Right ventricle myocardium superior (tissue), 1 donor: ENCODE measurements at places on chromosomes 13 and 19.

GRCh38 chr19:4062419-4063368, 4.0 kb downstream of the ZBTB7A start:
- no peak for DNase-seq

DNA sequence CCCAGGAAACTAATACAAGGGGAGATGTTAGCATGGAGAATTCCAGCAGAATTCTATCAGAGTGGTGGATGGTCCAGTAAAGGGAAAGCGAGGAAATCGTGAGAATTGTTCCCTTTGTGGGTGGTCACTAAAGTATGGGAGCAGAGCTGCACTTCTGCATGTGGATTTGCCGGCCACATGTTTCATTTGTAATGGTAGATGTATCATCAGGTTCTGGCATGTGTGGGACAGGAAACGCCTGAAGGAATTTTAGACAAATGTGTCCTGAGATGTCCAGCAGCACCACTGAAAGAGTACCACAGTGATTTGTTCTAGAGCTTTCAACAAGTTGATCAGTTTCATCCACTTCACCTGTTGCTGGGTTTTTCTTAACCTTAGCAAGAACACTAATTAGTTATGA, 308.4 kb downstream of the SHISA2 start:
- no peak for DNase-seq

DNA sequence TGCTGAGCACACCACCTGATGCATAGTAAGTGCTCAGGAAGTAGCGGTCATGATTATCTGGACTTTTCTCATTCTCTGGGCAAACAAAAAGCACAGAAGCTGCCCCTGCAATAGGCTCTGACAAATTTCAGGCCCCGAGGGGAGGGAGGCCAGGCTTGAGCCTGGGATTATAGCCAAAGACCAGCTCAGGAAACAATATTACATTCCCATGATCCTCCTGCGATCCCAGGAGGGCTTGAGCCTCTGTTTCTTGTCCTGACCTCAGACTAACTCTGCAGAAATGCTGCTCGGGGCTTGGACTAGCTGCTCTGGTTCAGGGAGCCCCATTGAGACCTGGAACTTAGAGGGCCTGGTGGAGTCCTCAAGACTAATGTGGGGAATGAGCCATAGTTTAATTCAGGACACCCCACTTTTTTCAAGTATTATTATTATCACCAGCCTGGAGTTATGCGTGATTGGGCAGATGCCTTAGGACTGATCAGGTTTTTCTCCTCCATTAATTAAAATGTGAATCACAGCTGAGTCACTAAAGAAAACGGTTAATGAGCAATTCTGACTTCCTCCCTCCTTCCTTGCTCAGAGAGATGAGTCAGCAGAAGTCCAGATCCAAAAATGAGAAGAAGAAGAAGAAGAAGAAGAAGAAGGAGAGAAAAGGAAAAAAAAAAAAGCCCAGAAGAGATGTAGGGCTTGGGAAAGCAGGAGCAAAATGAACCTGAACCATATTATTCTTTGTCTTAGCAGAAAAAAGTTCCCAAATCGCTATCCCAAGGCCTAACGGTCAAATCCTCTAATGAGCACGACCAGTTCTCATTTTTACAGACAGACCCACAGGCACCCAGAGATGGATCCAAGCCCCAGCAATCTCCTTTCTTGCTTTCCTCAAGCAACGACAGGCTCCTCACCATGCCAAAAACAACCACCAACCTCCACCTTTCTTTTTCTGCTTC, 107.2 kb downstream of the CACNA1A start:
- DNase-seq = peak; percentile 42

GRCh38 chr19:46732172-46732938, 13.5 kb upstream of the FKRP start:
- peak; percentile 29 for DNase-seq

DNA sequence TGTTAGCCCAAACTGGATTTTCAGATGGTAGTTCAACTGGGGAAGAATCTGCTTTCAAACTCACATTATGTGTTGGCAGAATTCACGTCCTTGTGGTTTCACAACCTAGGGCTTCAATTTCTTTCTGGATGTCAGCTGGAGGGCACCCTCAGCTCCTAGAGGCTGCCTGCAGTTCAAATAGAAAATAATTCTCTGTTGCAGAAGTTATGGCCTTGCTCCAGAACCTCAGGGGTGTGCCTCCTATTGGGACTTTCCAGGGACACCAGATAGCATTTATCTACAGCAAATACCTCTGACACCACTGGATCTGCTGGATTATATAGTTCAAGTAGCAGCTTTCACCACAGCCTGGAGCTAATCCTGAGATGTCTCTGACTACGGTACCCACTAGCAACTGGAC, 11.8 kb upstream of the RB1 start:
- no peak for DNase-seq
